ENCODE measurements at places on chromosomes 3 and 15.

DNA sequence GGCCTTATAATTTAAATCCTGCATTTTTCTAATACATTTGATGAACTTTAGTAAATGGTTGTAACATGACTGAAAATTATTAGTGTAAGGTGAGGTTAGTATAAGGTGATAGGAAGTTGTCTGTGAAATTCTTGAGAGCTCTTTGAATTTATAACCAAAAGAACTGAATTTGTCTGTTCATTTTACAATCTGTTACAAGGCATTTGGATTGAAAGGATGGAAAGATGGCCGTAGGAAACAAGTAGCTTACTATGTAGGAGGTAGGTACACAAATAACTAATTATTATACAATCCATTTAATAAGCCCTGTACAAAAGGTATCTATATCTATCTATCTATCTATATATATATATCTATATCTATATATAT is 6.6 kb downstream of the DIPK2A start:
- DNase-seq: no peak

- DNase-seq: no peak
Measured at GRCh38 chr3:29293421-29293820, 12.6 kb downstream of the RBMS3 start.

DNA sequence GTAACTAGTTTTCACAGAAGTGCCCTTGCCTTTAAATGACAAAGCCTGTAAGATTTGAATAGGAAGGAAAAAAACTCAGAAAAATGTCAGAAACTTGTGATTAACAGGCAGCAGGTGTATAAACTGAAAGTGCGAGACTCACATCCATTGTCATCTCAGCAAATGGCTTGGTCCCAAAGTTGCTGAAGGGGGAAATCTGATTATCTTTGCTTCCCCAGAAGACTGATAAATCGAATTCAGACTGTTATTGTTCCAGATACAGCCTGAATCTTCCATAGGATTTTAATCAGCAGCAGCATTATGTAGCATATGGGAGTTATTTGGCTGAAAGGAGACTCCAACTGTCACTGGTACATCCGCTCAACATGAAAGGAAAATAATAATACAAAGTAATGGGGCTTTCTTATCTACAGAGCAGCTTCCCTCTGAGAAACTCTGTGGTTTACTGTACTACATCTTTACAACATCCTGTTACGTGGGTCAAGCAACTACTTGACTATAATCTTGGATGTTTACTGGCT is 550.4 kb upstream of the CCDC54 start:
- no peak for DNase-seq

DNA sequence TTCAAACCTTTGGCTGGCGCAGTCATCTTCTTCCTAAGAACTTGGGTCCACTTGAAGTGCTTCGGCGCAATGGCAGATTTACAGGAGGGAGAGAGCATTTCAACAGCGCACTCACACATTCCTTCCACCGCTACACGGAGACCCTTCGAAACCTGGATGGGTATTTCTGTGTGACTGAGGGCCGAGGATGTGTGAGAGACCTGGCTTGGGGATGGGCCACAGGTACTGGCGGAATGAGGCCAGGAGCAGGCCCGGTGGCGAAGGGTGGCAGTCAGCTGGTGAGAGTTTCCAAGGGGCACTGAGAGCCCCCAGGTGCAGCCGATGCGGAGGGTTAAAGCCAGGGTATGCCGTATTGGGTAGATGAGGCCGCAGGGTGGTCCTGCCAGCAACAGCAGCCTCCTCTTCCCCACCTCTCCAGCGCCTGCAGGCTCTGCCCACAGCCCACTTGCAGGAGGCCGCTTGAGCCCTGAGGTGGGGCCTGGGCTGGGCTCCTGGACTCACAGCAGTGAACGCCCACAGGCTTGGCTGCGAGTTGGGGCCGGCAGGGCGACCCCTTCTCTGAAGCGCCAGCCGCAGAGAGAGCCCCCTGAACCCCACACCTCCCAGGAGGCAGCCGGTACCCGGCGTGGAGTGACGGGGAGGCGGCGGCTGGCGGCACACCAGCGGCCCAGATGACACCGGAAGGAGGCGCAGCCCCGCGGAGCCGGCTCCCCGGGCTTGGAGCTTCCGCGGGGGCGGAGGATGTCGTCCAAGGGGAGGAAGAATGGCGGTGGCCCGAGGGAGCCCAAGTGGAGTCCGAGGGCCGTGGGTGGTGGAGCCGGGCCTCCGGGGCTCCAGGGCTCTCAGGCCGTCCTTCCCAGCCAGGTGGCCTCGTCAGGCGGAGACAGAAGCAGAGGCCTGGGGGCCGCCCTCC is 166.5 kb downstream of the NSMCE3 start:
- no peak for DNase-seq

GRCh38 chr3:88433568-88433967 is 283.8 kb downstream of the C3orf38 start:
- no peak for DNase-seq

DNA sequence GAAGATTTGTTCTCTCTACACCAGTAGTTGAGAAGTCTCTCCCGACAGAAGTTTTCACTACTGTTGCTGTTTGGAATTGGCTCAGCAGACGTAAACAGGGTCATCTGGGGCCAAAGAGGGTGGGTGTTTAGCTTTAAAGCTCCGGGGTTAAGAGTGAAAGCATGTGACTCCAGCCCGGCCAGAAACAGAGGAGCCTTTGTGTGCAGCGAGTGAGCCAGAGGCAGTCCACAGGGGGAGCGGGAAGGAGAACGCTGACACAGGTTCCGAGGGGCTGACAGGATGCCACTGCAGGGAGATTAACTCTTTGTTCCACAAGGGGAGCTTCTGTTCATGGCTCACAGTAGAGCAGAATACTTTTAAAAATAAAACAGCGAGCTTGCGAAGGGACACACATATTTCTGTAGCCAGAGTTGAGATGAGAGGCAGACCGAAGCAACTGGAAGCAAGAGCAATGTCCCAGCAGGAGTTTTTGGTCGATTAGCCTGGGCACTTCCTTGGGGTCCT is 26.9 kb downstream of the BMF start:
- DNase-seq: no peak

Measured in activated effector memory CD4-positive, alpha-beta T cell treated with Interleukin-2 at 50 U/mL for 16 hours (primary cell).